Colonic mucosa (tissue), 4 donors: ENCODE measurements at places on chromosomes 7 and 10. TPM values are rescaled to one million over a fixed set of nuclear protein-coding genes. Genes with fewer than 3 reads are reported as not detected.
A peak's percentile ranks its signal among the peaks of the same experiment; 100 is the strongest.

- no peak for DNase-seq
- no peaks in the 10 kb centered on the region for H3K27me3 ChIP-seq
- no peak overlapping the region for H3K27ac ChIP-seq
- H3K4me3 ChIP-seq = peak overlapping the region; percentile 75
- H3K4me1 ChIP-seq = no peaks in the 10 kb centered on the region
- H3K36me3 ChIP-seq = peaks cover 3% of the 10 kb centered on the region
These were observed 1.2 kb upstream of the ZNF655 start for GRCh38 chr7:99557196-99557607.

GRCh38 chr7:153446490-153446889, 605.7 kb upstream of the DPP6 start:
- H3K4me1 ChIP-seq = no peaks in the 10 kb centered on the region
- DNase-seq = no peak
- H3K27me3 ChIP-seq = no peaks in the 10 kb centered on the region
- no peaks in the 10 kb centered on the region for H3K36me3 ChIP-seq
- H3K27ac ChIP-seq = no peak overlapping the region

DNA sequence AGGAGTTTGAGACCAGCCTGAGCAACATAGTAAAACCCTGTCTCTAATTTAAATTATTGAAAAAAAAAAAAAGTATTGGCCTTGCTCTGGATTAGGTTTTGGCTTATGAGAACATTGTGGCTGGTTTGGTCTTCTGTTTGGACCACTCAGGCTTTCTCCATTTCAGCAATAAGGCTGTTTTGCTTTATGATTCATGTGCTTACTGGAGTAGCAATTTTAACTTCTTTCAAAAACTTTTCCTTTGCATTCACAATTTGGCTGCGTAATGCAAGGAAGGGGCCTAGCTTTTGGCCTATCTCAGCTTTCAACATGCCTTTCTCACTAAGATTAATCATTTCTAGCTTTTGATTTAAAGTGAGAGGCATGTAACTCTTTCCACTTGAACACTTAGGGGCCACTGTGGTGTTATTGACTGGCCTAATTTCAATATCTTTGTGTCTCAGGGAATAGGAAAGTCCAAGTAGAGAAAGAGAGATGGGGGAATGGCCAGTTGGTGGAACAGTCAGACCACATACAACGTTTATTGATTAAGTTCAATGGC, 38.0 kb upstream of the SRPK2 start:
- no peak overlapping the region for H3K27ac ChIP-seq
- no peak overlapping the region for H3K4me3 ChIP-seq
- H3K4me1 ChIP-seq = no peaks in the 10 kb centered on the region
- no peaks in the 10 kb centered on the region for H3K36me3 ChIP-seq
- H3K27me3 ChIP-seq = no peaks in the 10 kb centered on the region
- no peak for DNase-seq

Gene BAMBI
- total RNA-seq = 3.1 TPM

Gene AGBL3
- total RNA-seq = 0.98 TPM

Gene DCLRE1C
- total RNA-seq = 11.0 TPM

Gene CCDC3
- 1.4 TPM for total RNA-seq

DNA sequence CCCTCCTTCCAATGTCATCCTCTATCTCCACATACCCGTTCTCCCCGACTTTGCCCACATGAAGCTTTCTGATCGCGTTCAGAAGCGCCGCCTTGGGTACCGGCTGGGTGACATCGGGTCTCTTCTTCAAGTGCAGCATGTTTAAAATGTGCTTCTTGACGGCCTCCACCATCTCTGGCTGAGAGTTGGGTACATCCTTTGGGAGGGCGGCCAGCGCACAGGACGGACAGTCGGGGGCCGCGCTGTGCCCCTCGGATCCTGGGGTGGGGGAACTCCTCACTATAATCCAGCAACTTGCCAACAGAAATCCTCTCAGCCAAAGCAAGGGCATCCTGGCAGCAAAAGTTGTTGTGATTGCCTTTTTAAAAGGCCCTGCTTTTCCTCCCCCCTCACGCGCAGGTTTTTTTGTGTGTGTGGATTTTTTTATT, 2.8 kb downstream of the INHBA start:
- H3K36me3 ChIP-seq = no peaks in the 10 kb centered on the region
- no peaks in the 10 kb centered on the region for H3K4me1 ChIP-seq
- H3K4me3 ChIP-seq = no peak overlapping the region
- DNase-seq = no peak
- H3K27ac ChIP-seq = no peak overlapping the region

Gene VWDE
- total RNA-seq = 0.59 TPM

DNA sequence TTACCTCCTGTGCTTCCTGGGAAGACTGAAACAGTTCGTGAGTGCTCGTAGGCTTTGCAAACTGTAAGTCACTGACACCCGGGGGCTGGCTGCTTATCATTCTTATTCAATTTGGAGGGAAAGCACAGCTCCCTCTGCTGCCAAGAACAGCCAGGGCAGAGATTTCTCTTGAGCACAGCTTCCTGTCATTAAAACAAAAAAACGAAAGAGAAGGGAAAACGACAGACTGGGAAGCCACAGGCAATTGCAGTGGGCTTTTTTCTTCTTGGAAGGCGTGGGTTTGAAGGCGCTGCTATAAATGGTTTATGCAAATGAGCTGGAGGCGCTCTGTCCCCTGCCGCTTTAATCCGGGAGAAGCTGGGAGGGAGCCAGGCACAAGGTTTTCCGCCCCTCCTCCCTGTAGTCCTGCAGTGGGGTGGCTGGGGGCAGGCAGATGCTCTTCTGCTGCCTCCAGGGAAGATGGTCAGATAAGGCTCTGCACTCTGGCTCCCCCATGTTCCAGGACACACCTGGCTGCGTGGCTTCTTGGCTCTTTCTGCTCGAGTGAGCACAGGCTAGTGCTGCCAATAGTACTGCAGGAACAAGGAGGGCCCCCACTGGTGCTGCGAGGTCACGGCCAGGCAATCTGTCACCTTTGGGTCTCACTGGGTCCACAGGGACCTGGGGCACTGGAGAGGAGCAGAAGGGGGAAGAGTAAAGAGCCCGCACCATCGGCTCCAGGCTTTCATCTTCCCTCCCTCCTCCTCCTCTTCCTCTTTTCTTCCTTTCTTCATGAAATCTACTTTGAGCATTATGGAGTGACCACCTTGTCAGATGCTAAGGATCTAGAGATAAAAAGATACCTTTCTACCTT, 49.5 kb downstream of the NEURL1 start:
- peaks cover 4% of the 10 kb centered on the region for H3K4me1 ChIP-seq
- H3K27ac ChIP-seq = no peak overlapping the region
- peak; percentile 55 for DNase-seq
- no peaks in the 10 kb centered on the region for H3K27me3 ChIP-seq
- H3K4me3 ChIP-seq = peak overlapping the region; percentile 8

DNA sequence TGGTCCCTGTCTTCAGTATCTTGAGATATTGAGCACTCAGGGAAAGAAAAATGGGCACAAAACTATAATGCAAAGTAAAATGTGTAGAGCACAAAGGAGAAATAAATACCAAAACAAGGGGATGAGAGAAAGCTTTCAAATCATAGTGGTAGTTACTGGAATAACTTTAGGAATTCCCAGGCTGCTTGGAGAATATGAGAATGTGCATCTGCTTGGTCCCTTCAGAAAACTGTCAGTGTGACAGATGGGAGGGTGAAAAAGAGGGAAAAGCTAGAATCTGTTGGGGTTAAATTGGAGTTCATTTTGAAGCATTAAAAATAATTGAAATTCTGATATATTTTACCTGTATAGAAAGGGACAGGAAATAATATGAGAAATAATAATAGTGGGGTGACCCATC, 15.3 kb downstream of the ST7 start:
- H3K27ac ChIP-seq = no peak overlapping the region
- H3K36me3 ChIP-seq = no peaks in the 10 kb centered on the region
- DNase-seq = no peak
- no peaks in the 10 kb centered on the region for H3K27me3 ChIP-seq
- no peak overlapping the region for H3K4me3 ChIP-seq
- no peaks in the 10 kb centered on the region for H3K4me1 ChIP-seq

DNA sequence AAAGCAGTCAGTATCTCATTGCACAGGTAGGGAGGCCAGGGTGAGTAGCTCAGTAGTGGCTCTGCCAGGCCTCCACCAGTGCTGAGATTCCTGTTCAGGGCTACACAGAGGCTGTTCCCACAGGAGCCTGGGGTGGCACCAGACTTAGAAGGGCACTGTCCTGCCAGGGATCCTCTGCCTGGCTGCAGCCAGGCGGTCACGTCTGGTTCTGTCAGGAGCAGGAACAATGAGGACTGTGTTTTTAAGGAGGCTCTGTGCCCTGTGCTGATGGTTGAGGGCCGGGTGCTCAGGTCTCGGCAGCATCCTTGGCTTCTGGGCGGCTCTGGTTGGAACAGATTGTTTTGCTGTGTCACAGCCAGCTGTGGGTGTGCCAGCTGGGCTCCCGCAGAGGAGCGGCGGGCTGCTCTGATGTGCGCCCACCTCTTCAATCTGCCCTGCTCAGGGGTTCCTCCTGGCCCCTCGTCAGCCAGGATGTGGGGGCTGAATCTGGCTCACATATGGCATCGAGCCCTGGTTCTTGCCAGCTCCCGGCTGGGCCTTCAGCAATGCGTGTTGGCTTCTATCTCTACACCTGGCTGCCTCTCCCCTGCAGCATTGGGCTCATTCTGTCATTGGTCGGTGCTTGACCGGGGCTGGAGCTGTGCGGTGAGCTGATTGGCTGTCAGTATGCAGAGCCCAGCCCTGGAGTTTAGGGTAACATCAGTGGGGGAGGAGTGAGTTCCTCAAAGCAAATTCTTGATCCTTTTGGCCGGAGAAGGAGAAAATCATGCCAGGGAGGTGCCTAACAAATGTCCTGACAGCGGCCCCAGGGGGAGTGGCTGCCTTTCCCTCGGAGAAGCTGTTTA, 41.2 kb downstream of the TACR2 start:
- H3K4me3 ChIP-seq = no peak overlapping the region
- no peaks in the 10 kb centered on the region for H3K27me3 ChIP-seq
- DNase-seq = peak; percentile 38
- H3K36me3 ChIP-seq = peaks cover 9% of the 10 kb centered on the region

DNA sequence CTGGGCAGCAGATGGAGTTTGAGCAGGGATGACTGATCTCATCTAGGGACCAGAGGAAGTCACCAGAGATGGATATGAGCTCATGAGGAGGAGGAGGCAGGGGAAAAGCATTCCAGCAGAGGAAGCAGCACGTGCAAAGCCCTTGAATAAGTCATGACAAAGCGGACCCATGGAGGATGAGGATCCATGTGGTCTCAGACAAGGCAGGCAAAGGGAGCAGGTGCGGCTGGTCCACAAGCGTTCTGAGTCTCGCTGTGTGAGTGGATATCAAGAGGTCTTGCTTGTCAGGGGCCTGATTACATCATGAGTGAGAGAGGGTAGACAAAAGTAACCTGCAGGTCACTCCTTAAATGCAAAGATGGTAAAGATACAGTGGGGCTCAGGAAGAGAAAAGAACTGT, 307.6 kb downstream of the GRID1 start:
- no peak overlapping the region for H3K4me3 ChIP-seq
- no peak overlapping the region for H3K27ac ChIP-seq
- H3K27me3 ChIP-seq = no peaks in the 10 kb centered on the region
- no peaks in the 10 kb centered on the region for H3K4me1 ChIP-seq
- no peaks in the 10 kb centered on the region for H3K36me3 ChIP-seq

DNA sequence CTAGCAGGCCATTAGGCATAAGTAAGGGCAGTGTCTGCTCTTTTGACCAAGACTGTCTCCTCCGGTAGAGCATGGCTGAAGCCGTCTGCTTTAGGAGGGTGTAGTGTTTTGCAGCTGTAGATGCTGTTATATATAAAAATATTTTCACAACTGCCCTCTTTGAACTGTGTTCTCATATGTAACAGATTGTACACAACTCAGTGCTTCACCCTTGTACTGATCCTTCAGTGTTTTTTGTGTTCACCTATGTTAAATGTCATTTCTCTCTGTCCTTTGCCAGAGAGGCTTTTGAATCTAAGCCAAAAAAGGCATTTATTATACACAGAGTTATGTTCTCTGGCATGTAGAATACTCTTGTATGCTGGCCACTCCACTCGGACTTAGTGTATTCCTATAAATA, 135.5 kb downstream of the BICC1 start:
- no peak overlapping the region for H3K4me3 ChIP-seq
- H3K36me3 ChIP-seq = no peaks in the 10 kb centered on the region
- no peak for DNase-seq
- no peaks in the 10 kb centered on the region for H3K4me1 ChIP-seq

Gene TMEM225B
- total RNA-seq = not detected

Gene HELLS
- total RNA-seq = 81.1 TPM

Gene TRIM50
- total RNA-seq = not detected

Gene RAMP3
- total RNA-seq = 8.5 TPM

- H3K4me1 ChIP-seq = no peaks in the 10 kb centered on the region
- no peak for DNase-seq
- H3K27ac ChIP-seq = no peak overlapping the region
- H3K4me3 ChIP-seq = no peak overlapping the region
- no peaks in the 10 kb centered on the region for H3K27me3 ChIP-seq
These were observed 79.4 kb downstream of the EMX2 start for GRCh38 chr10:117621795-117622420.

GRCh38 chr10:68053553-68053952, 21.5 kb downstream of the HERC4 start:
- no peaks in the 10 kb centered on the region for H3K36me3 ChIP-seq
- H3K4me1 ChIP-seq = no peaks in the 10 kb centered on the region
- H3K27ac ChIP-seq = no peak overlapping the region
- H3K27me3 ChIP-seq = no peaks in the 10 kb centered on the region
- no peak for DNase-seq

Gene GRM3
- not detected for total RNA-seq

GRCh38 chr10:126012485-126012884, 116.1 kb downstream of the FANK1 start:
- no peak overlapping the region for H3K4me3 ChIP-seq
- no peak overlapping the region for H3K27ac ChIP-seq
- H3K4me1 ChIP-seq = no peaks in the 10 kb centered on the region
- DNase-seq = no peak
- no peaks in the 10 kb centered on the region for H3K27me3 ChIP-seq

DNA sequence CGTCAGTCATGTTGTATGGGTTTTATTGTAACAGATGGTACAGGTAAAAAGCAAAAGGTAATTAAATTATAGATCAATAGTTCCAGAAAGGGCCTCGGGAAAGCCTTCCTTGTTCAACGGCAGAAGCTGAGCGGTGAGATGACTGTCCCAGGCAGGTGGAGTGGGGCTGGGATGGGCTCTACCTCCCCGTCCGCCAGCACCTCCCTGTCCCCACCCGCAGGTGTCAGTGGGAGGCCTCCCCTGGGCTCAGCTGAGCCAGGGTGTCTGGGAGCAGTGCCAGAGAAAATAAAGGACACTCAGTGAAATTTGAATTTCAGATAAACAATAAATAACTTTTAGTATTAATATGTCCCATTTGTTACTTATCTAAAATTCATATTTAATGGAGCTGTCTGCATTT, 58.9 kb downstream of the CLRN3 start:
- no peaks in the 10 kb centered on the region for H3K4me1 ChIP-seq
- no peak overlapping the region for H3K4me3 ChIP-seq
- peak; percentile 32 for DNase-seq
- no peaks in the 10 kb centered on the region for H3K27me3 ChIP-seq

Gene PON3
- 3.5 TPM for total RNA-seq
